ENCODE measurements at places on chromosomes 7 and 10.

DNA sequence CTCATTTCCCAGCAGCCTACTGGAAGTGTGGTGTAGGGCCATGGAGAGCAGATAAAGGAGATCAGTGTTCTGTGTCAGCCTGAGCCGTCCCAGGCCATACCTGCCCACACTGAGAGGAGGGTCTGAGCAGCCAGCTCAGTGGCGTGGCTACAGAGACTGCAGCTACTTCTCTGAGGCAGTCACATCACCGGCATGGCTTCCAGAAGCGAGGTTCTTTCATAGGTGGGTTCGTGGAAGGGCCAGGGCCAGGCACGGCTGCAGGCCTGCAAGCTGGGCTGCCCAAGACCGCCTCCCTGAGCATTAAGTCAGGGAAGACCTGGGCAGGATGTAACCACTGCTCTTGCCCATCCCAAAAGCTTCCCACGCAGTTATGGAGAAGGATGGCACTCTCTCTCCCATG, 34.9 kb downstream of the LDB3 start:
- no peak for DNase-seq

DNA sequence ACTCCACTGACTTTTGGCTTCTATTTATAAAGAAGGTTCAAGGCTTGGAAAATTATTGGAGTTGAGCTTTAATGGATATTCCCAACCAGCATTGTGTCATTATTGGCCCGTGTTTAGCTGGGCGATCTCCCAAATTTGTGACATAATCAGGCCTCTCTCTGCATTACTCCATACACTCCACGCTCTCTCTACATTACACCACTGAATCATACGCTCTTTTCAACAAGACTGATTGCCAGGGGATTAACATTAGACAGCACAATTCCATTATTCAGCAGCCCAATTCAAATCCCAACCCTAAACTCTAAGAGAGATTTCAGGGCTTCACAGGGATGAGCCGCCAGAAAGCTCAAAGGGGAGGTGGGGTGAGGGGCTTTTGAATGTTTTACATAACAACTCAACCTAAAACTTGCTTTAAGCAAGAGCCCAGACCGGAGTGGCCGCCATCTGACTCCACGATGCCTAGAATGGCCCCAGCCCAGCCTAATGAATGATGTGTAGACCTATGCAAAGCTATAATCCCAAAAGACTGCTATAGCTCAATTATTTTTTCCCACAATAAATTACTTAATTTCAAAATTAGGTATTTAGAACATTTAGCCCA, 61.8 kb downstream of the FGFR2 start:
- DNase-seq = peak; percentile 22

GRCh38 chr10:117694190-117694589, 151.6 kb downstream of the EMX2 start:
- DNase-seq = no peak

DNA sequence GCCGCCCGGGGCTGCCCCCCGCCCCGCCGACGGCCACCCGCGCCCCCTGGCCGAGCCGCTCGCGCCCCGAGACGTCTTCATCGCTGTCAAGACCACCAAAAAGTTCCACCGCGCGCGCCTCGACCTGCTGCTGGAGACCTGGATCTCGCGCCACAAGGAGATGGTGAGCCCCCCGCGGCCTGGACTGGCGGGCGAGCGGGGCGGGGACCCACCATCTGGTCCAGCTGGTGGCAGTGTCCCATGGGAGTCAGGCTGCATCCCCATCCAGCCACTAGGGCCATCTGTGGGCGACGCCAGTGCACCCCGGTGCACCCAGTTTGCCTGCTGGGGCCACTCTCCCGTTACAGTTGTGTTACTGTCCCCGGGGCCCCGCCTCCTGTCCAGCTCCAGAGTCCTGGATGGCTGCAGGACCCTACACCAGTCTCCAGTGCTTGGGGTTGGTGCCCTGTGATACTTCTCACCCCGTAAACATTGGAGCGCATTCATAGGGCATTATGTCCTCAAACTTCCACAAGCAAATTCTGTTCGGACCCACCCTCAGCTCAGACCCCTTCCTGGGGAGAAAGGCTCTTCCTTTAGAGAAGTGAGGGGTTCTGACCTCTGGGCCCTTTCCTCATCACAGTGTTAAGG, 672 bp downstream of the LFNG start:
- DNase-seq = no peak

GRCh38 chr7:34011017-34011695, 105.8 kb downstream of the BMPER start:
- DNase-seq = peak; percentile 61

DNA sequence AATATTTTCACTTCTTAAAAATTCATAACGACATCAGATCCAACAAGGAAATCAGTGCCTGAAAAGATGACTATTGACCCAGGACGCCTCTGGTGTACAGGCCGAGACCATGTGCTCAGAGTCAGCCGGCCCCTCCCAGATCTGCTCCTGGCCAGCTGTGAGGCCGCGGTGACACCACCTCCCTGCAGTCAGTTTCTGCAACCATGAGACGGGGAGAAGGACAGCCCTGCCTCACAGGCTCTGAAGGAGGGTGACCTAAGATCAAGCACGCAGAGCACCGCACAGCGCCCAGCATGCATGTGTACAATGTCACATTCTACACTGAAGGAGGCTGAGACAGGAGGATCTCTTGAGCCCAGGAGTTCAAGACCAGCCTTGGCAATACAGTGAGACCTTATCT, 2.6 kb upstream of the GPER1 start:
- DNase-seq = no peak

GRCh38 chr7:105734233-105734632, 142.2 kb downstream of the ATXN7L1 start:
- DNase-seq = peak; percentile 61

DNA sequence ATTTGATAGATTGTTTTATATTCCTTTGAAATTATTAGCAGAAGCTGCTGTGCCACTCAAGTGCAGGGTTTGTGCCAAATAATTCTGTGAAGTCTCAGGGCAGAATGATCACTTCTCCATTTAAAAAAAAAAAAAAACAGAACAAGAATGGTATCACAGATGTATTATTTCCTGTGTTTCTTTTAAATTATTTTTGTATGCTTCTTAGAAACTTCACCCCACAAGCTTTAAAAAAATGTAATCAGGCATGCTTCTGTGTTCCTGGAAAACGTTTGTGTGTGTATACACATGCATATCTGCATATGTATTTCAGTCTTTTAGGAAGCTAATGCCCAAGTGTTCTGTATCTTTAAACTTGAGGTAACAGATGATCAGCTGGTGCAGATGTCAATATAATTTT, 6.3 kb upstream of the CD36 start:
- no peak for DNase-seq

DNA sequence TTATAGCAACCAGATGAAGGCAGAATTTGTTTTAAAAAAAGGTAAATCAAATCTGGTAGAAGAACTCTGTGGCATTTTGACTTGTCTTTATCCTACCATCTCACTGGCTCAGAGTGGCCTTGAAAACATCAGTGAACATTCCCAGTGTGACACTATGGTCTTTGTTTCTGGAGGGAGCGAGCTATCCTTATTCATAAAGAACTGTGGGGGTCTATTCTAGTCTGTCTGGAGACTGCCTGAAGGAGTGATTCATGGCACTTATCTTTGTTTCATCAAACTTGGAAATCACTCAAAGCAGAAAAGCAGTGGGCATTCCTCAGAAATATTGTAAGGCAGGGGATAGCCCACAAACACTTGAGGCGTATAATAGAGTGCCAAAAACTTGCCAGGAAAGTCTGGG, 719.1 kb downstream of the PCDH15 start:
- no peak for DNase-seq

GRCh38 chr7:88539518-88539917, 220.0 kb upstream of the ZNF804B start:
- DNase-seq = no peak

DNA sequence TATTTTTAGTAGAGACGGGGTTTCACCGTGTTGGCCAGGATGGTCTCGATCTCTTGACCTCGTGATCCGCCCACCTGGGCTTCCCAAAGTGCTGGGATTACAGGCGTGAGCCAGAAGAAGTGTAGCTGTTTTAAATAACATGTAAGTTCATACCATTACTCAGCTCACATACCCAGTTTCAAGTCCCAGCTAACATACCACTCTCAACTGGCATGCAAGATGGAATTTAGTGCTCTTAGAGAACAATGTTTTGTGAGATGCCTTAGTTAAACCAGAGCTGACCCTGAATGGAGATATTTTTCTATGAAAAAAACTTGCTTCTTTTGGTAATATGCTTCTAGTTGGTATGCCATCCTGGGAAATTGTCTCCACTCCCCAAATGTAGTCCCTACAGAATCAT, 37.3 kb downstream of the HBP1 start:
- no peak for DNase-seq

DNA sequence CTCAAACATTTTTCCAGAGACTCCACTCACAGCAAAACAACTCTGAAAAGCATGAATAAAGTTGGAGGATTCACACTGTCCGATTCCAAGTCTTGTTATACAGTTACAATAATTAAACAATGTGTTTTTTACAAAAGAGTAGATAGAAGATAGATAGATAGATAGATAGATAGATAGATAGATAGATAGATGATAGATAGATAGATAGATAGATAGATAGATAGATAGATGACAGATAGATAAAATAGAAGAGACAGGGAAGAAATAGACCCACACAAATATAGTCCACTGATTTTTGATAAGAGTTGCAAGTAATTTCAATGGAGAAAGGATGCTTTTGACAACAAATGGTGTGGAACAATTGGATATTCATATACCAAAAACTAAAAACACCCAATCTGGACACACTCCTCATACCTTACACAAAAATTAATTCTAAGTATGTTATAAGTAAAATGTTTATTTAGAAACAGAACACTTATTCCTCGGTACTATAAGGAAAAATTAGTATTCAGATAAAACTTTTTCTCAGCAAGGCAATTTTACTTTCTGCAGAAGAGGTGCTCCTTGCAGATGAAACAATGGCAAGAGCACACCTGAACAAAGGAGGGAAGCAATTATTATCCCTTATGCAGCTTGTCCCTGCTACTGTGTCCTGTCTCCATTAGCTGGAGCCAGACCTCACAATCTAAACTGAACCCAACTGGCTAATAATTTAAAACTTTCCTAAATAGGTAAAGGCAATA, 5.7 kb upstream of the TAS2R39 start:
- DNase-seq = no peak

GRCh38 chr7:90833443-90833842, 237.3 kb downstream of the CDK14 start:
- peak; percentile 81 for DNase-seq

- peak; percentile 57 for DNase-seq
Observed at GRCh38 chr7:30476459-30477145, 2.0 kb downstream of the NOD1 start.

DNA sequence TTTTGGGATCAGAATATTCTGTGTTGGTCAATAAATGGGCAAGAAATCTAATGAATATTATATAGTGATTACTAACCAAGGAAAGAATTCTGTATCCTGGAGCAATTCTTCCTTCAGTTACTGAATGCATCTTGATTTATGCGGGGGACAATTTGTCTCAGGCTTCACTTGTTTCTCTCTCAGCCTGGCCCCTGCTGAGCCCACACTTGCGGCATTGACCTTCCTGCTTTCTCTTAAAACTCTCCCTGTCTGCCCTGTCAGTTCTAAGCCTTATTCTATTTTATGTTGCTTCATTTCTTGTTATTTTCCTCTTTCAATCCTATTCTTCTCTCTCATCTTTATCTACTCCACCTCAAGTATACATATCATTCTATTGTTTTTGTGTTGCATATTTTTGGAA, 122.1 kb upstream of the TPK1 start:
- no peak for DNase-seq

DNA sequence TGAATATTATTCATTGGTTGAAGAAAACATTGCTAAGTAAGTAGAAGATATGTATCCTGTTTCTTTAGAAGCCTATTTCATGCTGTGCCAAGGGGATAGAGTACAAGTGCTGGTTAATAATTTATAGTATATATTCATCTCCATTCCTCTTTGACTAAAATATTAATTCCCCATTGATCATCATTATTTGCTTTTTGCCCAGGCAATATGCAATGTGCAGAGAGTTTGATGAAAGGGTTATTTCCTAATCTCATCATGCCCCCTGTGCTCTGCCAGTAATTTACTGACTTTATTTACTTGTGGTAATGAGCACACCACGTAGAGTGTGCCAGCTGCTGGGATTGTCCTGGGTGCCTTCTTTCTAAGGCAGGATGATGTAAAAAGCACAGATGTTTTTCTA, 180.9 kb downstream of the REEP3 start:
- DNase-seq = no peak

GRCh38 chr7:69060516-69060915, 537.8 kb upstream of the AUTS2 start:
- DNase-seq = no peak

DNA sequence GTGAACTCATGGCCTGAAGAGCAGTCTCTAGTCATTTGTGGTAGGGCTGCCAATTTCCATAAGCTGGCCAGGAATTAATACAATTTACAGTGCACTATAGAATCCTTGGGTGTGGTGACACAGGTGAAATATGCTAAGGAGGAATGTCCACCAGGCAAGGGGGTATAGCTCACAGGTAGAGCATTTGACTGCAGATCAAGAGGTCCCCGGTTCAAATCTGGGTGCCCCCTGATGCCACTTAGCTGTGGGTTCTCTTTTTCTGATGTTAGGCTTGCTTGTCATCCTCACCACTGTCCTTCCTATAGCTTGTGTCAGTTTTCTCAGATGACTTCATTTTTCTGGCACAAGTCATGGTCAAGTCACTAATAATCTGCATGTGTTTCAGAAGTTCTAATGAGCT, 108.7 kb downstream of the ZNF467 start:
- no peak for DNase-seq

GRCh38 chr10:33901166-33901565, 566.7 kb upstream of the NRP1 start:
- DNase-seq = peak; percentile 34

GRCh38 chr10:33876584-33877400, 542.3 kb upstream of the NRP1 start:
- peak; percentile 48 for DNase-seq

- peak; percentile 96 for DNase-seq
Observed at GRCh38 chr7:5591278-5591874, 167.7 kb upstream of the TNRC18 start.

GRCh38 chr10:17673471-17674061, 29.6 kb downstream of the STAM start:
- peak; percentile 96 for DNase-seq

DNA sequence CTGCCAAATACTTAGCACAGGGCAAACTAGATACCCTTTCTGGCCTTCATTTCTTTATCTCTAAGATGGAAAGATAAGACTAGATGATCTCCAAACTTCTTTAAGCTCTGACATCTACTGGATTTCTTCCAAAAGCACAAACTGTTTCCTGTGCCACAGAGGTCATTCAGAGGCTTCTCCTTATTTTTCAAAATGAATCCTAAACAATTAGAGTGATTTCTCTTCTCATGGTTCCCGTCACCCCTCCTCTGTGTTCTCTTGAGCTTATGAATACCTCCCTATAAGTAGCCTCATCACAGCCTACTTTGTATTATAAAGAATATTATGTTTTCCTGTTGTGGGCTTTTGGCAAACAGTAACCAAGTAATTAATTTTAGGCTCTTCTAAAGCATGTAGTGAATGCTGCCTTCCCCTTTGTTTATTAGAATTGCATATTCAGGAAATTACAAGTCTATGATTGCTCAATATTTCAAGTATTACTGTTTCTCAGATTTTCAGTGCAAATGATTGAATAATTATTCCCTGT, 179.5 kb downstream of the REEP3 start:
- DNase-seq = peak; percentile 84

Measured in amniotic epithelial cell (primary cell).